Activated T-cell treated with anti-CD3 and anti-CD28 coated beads, Interleukin-2, amount 50 U/mL, for 72 hours (primary cell): ENCODE measurements at places on chromosomes 3 and 15. TPM values are rescaled to one million over a fixed set of nuclear protein-coding genes. Genes with fewer than 3 reads are reported as not detected.
A peak's percentile ranks its signal among the peaks of the same experiment; 100 is the strongest.

DNA sequence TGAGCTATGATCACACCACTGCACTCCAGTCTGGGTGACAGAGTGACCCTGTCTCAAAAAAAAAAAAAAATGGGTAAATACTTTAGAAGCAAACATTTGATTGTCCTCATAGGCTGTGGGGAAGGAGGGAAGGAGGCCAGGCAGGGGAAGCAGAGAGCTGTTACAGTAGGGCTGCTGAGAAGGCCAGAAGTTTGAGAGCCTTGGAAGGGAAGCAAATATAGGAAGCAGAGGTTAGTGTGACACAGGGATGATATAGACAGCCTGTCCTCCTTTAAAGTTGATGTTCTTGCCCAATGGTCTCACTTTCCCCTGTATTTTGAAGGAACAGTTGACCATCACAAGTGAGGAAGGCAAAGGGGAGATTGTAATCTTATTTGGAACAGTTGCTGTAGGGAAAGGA, 5.3 kb upstream of the ALPK3 start:
- peaks cover 4% of the 10 kb centered on the region for H3K4me1 ChIP-seq

- no peak overlapping the region for H3K27ac ChIP-seq
Measured at GRCh38 chr3:156694536-156694935, 20.1 kb downstream of the TIPARP start.

DNA sequence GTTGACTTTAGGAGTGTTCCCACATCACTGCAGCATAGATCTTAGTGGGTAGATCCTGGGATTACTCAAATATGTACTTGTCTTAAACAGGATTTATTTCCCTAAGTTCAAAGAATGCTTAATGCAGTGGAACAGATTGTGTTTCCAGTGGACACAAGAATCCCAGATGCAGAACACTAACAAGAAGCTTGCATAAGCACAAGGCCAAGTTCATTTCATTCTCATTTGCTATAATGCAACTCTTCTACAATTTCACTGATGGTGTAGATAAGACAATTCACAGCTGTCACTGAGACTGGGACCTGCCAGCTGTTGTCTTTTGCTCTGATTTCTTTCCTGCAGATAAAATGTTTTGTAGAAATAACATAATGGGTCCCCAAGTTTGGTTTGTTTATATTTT, 225.6 kb downstream of the NFKBIZ start:
- H3K27me3 ChIP-seq = no peaks in the 10 kb centered on the region
- no peak for DNase-seq
- peaks cover 19% of the 10 kb centered on the region for H3K36me3 ChIP-seq

Gene GRK7
- not detected for total RNA-seq

Gene COX5A
- 246 TPM for total RNA-seq

DNA sequence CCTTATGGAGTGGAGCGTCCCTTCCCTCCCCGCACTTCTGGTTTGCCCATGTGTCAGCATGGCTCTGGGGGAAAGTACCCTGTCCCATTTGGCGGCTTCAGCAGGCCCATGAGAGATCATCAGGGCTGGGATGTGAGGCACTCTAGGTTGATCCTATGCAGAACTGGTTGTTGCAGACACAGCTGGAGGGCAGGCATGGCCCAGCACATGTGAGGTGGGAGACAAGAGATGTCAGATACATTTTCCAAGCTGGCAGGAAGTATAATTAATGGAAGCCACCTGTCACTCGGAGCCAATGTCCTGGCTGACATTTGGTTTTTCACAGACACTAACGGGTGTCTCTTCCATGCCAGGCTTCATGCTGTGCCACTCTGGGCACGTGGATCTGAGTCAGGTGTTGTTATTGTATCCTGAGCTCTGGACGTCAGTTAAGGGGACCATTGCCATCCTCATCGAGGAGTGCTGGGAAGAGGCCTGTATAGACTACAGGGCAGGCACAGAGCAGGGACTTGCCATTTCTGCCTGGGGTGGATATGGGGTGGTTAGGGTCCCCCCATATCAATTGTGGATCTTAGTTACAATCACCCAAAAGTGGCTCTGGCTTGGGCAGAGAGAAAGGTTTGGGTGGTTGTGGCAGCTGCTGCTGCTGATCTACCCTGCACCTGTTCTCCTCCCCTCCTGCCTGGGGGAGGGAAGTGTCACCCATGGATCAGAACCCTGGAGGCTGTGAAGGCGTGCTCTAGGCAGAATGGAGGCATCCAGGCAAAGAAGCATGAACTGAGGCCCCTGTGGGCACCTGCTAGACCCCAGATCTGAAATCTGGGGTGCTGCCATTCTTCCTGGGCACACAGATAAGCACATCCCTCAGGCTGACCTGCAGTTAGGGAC, 140.7 kb downstream of the FBLN2 start:
- no peaks in the 10 kb centered on the region for H3K36me3 ChIP-seq
- H3K4me1 ChIP-seq = no peaks in the 10 kb centered on the region
- no peak for DNase-seq

Gene FAM3D
- total RNA-seq = not detected

GRCh38 chr3:172557515-172558220, 34.4 kb upstream of the TNFSF10 start:
- H3K27me3 ChIP-seq = no peaks in the 10 kb centered on the region
- no peak overlapping the region for H3K27ac ChIP-seq
- H3K4me3 ChIP-seq = no peak overlapping the region
- H3K4me1 ChIP-seq = peaks cover 42% of the 10 kb centered on the region
- peak; percentile 24 for DNase-seq

GRCh38 chr15:98421419-98422129, 226.8 kb upstream of the IGF1R start:
- H3K36me3 ChIP-seq = no peaks in the 10 kb centered on the region
- peaks cover 4% of the 10 kb centered on the region for H3K4me1 ChIP-seq
- peak overlapping the region; percentile 34 for H3K4me3 ChIP-seq
- H3K27me3 ChIP-seq = peaks cover 59% of the 10 kb centered on the region
- DNase-seq = peak; percentile 69

Gene SERPINI2
- not detected for total RNA-seq

Gene MYL3
- total RNA-seq = not detected

DNA sequence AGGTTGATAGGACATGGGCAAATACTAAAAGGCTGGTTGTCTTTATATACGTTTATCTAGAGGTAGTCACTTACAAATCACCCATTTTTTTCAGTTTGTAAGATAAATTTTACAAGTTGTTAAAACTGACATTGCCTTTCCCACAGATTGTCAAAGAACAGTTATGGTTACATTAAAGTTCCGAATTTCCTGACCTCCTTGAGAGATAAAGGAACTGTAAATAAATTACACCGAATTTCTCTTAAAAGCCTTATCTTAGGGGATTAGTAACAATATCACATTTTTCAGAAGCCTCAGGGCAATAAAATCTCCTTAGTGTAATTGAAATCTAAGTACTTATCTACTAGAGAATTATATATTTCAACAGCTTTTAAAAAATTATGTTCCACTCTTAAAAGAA, 49.5 kb downstream of the ZPLD1 start:
- no peak overlapping the region for H3K4me3 ChIP-seq
- H3K27ac ChIP-seq = no peak overlapping the region
- H3K27me3 ChIP-seq = no peaks in the 10 kb centered on the region

Gene SGO1
- 27.8 TPM for total RNA-seq

- H3K4me3 ChIP-seq = no peak overlapping the region
- H3K4me1 ChIP-seq = no peaks in the 10 kb centered on the region
- H3K27ac ChIP-seq = no peak overlapping the region
- no peaks in the 10 kb centered on the region for H3K36me3 ChIP-seq
Measured at GRCh38 chr3:132288357-132288756, 28.9 kb upstream of the ACP3 start.

DNA sequence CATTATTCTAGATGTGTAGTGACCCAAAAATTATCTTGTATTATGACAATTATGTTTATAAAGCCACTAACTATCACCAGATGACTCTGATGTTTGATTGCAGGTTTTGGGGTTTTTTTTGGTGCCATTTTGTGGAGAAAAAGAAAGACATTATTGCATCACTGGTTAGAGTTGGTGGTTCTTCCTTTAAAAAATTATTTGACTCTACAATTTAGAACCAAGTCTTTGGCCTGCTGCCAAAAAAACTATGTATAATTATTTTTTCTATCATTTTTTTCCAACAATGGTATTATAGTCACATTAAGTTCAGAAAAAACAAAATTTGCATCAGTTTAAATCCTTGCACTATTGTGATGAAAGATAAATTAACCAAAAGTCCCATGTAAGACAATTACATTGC, 258.6 kb upstream of the GRM7 start:
- no peaks in the 10 kb centered on the region for H3K36me3 ChIP-seq
- H3K4me1 ChIP-seq = no peaks in the 10 kb centered on the region
- H3K4me3 ChIP-seq = no peak overlapping the region
- H3K27ac ChIP-seq = no peak overlapping the region

GRCh38 chr3:126118591-126118990, 34.7 kb upstream of the SLC41A3 start:
- no peak for DNase-seq
- H3K27me3 ChIP-seq = peaks cover 8% of the 10 kb centered on the region
- H3K4me3 ChIP-seq = no peak overlapping the region
- H3K36me3 ChIP-seq = no peaks in the 10 kb centered on the region
- no peaks in the 10 kb centered on the region for H3K4me1 ChIP-seq
- H3K27ac ChIP-seq = no peak overlapping the region

GRCh38 chr3:134363381-134363755, 10.9 kb downstream of the AMOTL2 start:
- no peak for DNase-seq
- H3K4me3 ChIP-seq = peak overlapping the region; percentile 61
- peaks cover 19% of the 10 kb centered on the region for H3K4me1 ChIP-seq
- H3K36me3 ChIP-seq = no peaks in the 10 kb centered on the region
- H3K27me3 ChIP-seq = peaks cover 20% of the 10 kb centered on the region

Gene STRA6
- 0.43 TPM for total RNA-seq

Gene GMNC
- total RNA-seq = not detected

DNA sequence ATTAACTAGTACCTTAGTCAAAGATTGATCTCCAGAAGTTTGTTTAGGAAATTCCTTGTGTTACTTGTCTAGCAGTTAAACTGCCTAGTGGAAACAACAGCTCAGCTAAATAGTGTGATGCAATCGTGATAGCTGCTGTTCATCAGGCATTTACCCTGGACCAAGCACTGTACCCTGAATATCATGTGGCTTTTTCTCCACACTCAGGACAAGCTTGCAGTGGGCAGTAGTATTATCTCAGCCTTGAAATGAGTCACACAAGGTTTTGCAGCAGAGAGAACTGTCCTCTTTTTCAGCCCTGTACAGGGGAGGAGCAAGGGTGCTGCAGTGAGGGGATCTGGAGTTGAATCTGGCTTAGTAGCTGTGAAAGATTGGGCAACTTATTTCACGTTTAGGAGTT, 208.4 kb downstream of the TP63 start:
- no peak for DNase-seq
- H3K36me3 ChIP-seq = no peaks in the 10 kb centered on the region
- no peak overlapping the region for H3K4me3 ChIP-seq

Gene DNASE1L3
- not detected for total RNA-seq

DNA sequence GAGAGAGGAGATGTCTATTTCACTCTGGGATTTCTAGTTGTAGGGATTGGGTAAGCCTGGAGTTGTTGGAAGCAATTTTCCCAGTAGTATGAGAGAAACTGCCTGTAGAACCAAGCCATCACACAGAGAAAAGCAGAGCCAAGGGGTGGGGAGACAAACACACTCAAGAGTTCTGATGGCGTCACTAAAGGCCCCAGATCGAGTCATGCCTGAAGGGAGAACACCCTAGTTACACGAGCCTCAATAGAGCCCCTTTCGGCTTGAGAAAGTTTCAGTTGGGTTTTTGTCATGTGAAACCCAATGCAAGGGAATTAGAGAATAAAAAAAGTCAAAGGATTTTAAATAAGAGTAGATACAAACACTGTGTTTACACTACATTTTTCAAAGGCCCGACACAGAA, 66.1 kb upstream of the PFN2 start:
- peaks cover 26% of the 10 kb centered on the region for H3K27me3 ChIP-seq
- no peak overlapping the region for H3K27ac ChIP-seq
- H3K4me3 ChIP-seq = no peak overlapping the region
- DNase-seq = no peak
- H3K4me1 ChIP-seq = no peaks in the 10 kb centered on the region
- no peaks in the 10 kb centered on the region for H3K36me3 ChIP-seq

GRCh38 chr15:35725353-35725752, 179.4 kb upstream of the DPH6 start:
- H3K27ac ChIP-seq = no peak overlapping the region
- H3K4me1 ChIP-seq = no peaks in the 10 kb centered on the region
- H3K27me3 ChIP-seq = peaks cover 6% of the 10 kb centered on the region
- DNase-seq = no peak
- no peaks in the 10 kb centered on the region for H3K36me3 ChIP-seq

DNA sequence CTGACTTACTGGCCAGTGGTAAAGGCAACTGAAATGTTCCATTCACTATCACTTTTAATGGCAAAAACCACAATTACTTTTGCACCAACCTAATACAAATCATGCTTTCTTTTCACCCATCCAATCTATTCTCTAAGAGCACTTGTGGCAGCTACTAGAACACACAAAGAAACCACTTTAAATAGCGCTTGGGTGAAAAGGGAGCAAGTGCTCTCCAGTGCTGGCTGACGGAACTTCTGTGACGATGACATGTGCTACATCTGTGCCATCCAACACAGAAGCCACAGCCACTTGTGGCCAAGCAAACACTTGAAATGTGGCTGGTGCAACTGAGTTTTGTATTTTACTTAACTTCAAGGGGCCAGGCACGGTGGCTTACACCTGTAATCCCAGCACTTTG, 18.9 kb downstream of the SH3BP5 start:
- no peaks in the 10 kb centered on the region for H3K36me3 ChIP-seq
- DNase-seq = no peak
- peaks cover 90% of the 10 kb centered on the region for H3K4me1 ChIP-seq
- no peak overlapping the region for H3K4me3 ChIP-seq

GRCh38 chr3:183317886-183318865, 65.1 kb downstream of the B3GNT5 start:
- peaks cover 22% of the 10 kb centered on the region for H3K4me1 ChIP-seq
- no peak overlapping the region for H3K4me3 ChIP-seq
- H3K36me3 ChIP-seq = no peaks in the 10 kb centered on the region
- peaks cover 8% of the 10 kb centered on the region for H3K27me3 ChIP-seq
- no peak overlapping the region for H3K27ac ChIP-seq

DNA sequence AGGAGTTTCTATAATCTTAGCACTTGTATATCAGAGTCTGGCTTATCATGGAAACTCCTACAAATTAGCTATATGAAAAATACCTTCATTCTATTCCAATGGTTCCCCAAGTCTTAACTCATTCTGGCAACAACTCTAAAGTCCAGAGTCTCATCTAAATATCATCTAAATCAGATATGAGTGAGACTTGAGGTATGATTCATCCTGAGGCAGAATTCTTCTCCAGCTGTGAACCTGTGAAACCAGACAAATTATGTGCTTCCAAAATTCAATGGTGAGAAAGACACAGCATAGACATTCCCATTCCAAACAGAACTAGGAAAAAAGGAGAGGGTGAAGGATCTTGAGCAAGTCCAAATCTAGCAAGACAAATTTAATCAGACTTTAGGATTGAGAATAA, 138.8 kb downstream of the THRB start:
- no peaks in the 10 kb centered on the region for H3K36me3 ChIP-seq
- H3K4me3 ChIP-seq = no peak overlapping the region
- H3K27me3 ChIP-seq = no peaks in the 10 kb centered on the region

DNA sequence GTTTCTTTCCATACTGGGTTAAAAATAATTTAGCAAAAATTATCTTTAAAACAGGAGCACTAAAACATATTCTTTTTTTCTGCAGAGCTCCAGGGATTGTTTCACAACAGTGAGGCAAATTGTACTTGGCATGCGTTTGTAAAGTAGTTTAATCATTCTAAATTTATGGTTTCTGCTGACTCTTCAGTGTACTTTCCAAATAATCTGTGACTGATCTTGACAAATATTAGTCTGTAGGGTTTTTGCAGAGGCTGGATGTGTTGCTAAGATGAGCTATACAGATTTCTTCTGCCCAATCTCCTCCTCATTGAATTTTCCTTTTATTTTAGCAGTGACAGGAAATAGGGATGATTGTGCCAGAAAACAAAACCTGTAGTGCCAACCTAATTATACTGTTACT, 328.0 kb upstream of the MANF start:
- H3K36me3 ChIP-seq = peaks cover 2% of the 10 kb centered on the region
- no peaks in the 10 kb centered on the region for H3K4me1 ChIP-seq
- H3K27ac ChIP-seq = no peak overlapping the region
- no peak overlapping the region for H3K4me3 ChIP-seq
